ENCODE measurements at places on chromosomes 7 and 10.

DNA sequence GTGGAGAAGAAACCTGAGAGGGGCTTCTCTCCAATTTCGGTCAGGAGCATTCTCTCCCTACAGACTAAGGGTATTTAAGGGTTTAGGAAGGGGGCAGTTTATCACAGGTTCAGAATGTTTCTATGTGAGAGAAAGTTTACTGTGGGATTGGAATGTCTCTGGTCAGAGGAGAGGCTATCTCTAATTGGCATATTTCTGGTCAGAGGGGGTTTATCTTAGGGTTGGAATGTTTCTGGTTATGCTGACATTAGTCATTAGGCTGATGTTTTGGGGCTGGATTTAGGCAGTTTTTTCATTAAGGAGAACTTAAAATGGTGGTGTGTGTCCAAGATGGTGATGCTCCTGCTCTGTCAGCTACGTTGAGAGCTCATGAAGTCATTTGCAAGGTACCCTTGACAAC, 758.0 kb downstream of the TYW1 start:
- peak; percentile 15 for DNase-seq

GRCh38 chr7:129168231-129169021, 20.0 kb upstream of the SMO start:
- DNase-seq: no peak

GRCh38 chr7:46607176-46607575, 686.1 kb upstream of the IGFBP3 start:
- DNase-seq: no peak

GRCh38 chr7:66505531-66506451, 122.9 kb upstream of the KCTD7 start:
- no peak for DNase-seq

GRCh38 chr7:32250003-32250402, 179.8 kb upstream of the PDE1C start:
- no peak for DNase-seq

GRCh38 chr7:30396389-30396788, 82.2 kb downstream of the NOD1 start:
- no peak for DNase-seq

GRCh38 chr10:117550599-117551329, 8.2 kb downstream of the EMX2 start:
- DNase-seq: no peak

DNA sequence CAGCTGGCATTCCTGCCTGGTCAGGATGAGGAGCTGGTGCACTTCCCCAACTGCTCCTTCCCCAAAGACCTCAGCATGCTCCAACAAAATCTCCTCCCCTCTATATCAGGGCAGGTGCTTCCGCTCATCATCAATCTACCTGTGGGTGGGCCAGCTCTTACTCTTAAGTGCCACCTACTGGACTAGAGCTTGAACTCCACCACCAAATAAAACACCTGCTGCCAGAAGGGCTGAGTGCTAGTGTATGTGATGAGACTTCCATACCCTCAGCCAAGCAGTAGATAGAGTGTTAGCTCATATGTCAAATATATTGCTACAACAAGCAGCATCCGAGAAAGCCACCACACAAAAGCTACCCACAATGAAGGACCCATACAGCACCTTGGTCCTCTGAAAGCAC, 264.3 kb downstream of the RNLS start:
- DNase-seq: no peak

All from renal cortical epithelial cell (primary cell).